ENCODE measurements at places on chromosomes 12 and 14.
A peak's percentile ranks its signal among the peaks of the same experiment; 100 is the strongest.

- DNase-seq: no peak
Observed at GRCh38 chr14:103514596-103515421, 7.8 kb downstream of the CKB start.

GRCh38 chr12:68452078-68452715 lies 120.0 kb upstream of the MDM1 start:
- DNase-seq: no peak

- DNase-seq: no peak
Observed at GRCh38 chr12:38502415-38502814, 185.8 kb downstream of the ALG10B start.

GRCh38 chr14:76413962-76414600 lies 38.1 kb downstream of the ESRRB start:
- no peak for DNase-seq

- DNase-seq: peak; percentile 34
Observed at GRCh38 chr12:92324849-92325500, 179.3 kb upstream of the BTG1 start.

- no peak for DNase-seq
Observed at GRCh38 chr14:101464310-101464983, 96.8 kb upstream of the DIO3 start.

DNA sequence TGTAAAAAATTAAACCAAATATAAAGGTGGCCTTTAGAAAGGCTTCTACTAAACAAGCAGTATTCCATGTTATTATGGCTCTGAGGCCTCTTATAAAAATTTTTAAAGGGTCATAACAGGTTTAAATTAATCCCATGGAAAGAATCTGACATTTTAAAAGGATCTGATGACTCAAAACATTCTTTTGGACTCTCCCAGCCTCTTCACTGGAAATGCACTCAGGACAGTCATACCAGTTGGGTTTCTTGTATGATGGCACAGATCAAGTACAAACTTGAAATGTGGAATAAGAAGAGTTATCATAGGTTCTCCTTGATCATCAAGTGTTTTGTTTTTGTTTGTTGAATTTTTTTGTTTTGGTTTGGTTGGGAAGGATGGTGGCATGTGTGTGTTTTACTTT lies 50.8 kb downstream of the PPP2R5E start:
- no peak for DNase-seq

DNA sequence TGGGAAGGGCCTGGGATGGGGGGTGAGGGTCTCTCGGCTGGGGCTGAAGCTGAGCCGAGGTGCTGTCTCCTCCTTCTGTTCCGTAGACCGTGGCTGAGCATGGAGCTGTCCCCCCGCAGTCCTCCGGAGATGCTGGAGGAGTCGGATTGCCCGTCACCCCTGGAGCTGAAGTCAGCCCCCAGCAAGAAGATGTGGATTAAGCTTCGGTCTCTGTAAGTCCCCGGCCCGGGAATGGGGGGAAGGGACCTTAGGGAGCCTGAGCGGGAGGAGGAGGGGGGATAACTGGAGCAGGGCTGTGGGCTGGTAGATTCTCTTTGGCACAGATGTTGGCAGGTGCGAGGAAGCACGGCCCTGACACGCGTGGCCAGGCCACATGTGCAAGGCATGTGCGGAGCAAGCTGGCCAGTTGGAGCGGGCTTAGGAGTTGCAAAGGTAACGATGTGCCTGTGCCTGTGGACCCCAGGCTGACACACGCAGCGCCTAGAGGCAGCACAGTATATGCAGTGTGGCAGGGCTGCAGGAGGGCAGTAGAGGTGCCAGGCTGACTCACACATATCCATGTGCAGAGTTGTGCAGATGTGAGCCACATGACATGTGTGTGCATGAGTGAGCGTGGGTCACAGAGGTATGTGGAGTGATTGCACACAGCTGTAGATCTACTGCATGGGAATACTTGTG lies 512 bp downstream of the PDE1B start:
- peak; percentile 19 for DNase-seq

- no peak for DNase-seq
Observed at GRCh38 chr14:90570461-90570860, 173.6 kb downstream of the CALM1 start.

- DNase-seq: no peak
Observed at GRCh38 chr12:49674318-49674981, 32.8 kb downstream of the FMNL3 start.

DNA sequence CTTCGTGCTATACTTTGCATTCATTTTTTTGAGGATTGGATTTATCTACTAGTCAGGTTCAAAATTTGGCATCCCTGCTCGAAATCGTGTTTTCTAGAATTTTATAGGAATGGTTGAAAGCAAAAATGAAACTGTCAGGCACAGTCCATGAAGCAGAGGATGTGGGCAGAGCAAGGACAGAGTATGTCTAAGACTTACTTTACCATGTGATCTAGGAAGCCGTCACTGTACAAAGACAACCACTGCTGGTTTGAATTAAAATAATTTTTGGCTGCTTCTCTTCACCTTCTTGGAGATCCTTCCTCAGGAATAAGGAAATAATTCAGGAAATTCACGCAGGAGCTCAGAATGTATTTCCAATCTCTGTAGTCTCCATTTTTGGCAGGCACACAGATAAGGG lies 31.6 kb upstream of the SGPP1 start:
- no peak for DNase-seq

GRCh38 chr14:89899917-89900663 lies 54.4 kb downstream of the EFCAB11 start:
- no peak for DNase-seq

- no peak for DNase-seq
Observed at GRCh38 chr14:103136388-103137271, 13.4 kb downstream of the TNFAIP2 start.

GRCh38 chr14:67539116-67539515 lies 6.0 kb downstream of the PLEKHH1 start:
- DNase-seq: no peak

GRCh38 chr12:41970744-41971143 lies 173.9 kb downstream of the GXYLT1 start:
- no peak for DNase-seq

DNA sequence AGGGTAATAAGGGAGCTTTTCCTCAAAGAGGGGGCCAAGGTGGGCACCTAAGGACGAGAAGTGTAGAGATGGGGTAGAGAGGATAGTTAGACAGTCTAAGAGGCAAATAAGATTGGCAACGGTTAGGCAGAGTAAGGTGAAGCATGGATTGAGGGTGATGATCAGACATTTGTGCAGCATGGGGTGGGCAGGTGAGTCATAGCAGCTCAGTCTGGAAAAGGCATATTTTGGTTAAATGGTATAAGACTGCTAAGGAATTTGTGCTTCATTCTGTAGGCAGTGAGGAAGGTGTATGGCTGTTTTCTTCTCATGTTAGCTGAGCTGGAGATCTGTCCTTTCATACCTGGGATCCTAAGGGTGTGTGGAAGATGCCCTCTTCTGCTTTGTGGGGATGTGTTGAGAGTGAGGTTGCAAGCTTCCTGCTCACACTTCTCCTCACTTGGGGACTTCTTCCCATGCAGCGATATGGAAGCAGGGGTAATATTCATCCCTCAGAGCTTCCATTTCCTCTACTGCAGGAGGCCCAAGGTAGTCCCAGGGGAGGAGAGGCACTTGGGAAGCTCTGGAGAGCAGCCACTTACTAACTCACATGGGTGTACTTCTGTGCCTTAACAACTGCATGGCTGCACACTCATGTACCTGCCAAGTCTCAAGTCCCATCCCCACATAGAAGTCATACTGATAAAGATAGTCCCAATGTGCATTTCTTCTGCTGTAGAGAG lies 28.9 kb downstream of the GSG1 start:
- DNase-seq: no peak

DNA sequence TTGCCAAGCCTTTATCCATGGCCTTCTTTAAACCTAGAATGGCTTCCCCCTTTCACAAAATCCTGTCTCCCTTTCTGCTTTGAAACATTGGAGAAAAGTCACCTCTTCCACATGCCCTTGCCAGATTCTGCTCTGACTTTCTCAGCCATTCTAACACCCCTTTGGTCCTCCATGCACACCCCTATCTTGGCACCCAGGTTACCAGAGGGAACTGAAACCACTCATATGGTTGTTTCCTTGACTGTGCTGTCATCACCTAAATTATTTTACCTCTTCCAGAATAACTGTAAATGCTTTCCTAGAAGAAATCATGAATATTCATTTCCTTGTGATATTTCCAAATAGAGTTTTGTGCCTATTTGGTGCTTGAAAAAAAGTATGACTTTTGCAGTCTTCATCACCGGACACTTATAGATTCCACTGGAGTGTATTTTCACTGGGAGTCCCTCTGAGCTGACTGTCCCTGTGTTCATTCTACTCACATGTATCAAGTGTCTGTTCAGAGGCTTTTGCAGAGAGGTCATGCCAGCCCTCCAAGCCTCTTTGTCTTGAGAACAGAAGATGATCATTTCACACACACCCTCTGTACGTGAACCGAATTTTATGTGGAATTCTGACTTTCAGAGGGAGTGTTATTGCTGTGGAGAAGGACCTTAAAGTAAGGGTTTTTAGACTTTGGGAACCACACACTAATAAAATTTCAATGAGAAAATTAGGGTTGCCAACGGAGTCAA lies 74.1 kb downstream of the PLXNC1 start:
- DNase-seq: no peak

GRCh38 chr14:21252149-21252548 lies 17.1 kb downstream of the HNRNPC start:
- no peak for DNase-seq
